Mammary epithelial cell (primary cell): ENCODE measurements at places on chromosomes 11 and 22. TPM values are rescaled to one million over a fixed set of nuclear protein-coding genes. Genes with fewer than 3 reads are reported as not detected.

GRCh38 chr11:123258877-123259276 is 63.8 kb upstream of the CLMP start:
- DNase-seq: no peak

Gene MRGPRE
- 0.83 TPM for total RNA-seq

Gene KREMEN1
- 11.7 TPM for total RNA-seq

DNA sequence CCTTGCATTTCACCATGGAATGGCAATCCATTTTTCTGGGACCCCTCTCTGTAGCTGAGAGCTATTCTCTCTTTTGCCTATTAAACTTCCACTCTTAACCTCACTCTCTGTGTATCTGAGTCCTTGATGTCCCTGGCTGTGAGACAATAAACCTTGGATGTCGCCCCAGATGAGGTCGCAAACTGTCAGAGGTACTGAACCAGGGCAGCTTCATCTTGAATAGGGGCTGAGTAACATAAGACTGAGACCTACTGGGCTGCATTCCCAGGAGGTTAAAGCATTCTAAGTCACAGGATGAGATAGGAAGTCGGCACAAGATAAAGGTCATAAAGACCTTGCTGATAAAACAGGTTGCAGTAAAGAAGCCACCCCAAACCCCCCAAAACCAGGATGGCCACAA is 68.0 kb downstream of the RSF1 start:
- DNase-seq: no peak

GRCh38 chr11:102154806-102155205 is 44.6 kb downstream of the YAP1 start:
- DNase-seq: no peak

DNA sequence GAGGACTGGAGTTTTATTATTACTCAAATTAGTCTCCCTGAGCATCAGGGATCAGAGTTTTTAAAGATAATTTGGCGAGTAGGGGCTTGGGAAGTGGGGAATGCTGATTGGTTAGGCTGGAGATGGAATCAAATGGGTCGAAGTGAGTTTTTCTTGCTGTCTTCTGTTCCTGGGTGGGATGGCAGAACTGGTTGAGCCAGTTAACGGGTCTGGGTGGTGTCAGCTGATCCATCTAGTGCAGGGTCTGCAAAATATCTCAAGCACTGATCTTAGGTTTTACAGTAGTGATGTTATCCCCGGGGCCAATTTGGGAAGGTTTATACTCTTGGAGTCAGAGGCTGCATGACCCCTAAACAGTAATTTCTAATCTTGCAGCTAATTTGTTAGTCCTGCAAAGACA is 1.1 kb downstream of the OR5A2 start:
- DNase-seq: no peak

DNA sequence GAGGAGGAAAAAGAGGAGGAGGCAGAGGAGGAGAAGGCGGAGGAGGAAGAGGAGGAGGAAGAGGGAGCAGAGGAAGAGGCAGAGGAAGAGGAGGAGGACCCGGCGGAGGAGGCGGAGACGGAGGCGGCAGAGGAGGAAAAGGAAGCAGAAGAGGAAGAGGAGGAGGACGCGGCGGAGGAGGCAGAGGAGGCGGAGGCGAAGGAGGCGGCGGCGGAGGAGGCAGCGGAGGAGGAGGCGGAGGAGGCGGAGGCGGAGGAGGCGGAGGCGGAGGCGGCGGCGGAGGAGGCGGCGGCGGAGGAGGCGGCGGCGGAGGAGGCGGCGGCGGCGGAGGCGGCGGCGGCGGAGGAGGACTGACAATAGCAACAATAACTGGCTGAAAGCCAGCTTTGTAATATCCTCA is 616.6 kb downstream of the TBC1D22A start:
- no peak for DNase-seq

Gene NFRKB
- total RNA-seq: 27.3 TPM

DNA sequence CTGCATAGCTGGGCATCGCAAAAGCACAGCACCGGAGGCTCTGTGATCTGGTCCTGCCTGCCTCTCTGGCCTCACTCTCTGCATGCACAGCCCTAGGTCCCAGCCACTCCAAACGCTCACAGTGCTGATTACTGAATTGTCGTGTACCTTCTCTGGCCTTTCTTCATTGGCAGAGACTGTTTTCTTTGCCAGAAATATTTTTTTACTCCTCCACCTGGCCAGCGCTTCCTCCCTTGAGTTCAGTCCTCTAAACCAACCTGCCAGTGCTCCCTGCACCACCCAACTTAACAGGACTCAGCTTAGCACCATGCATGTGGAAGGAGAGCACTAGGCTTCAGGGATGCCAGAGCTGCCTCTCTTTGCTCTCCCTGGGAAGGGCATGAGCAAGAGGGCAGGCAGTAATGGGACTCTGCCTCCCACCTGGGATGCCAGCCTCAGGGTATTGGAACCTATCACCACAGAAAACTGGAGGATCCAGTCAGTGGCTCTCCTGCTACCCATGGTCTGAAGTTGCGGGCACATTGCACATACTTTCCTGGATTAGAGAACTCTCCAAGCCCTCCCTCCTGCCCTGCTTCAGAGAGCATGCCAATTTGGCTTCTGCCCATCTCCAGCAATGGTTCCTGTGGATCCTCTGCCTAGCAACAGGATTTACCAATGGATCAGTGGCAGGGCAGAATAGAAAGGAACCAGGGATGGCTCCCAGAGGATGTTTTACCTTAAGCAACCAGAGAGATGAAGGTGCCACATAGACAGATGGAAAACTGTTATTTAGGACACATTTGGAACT is 37.0 kb upstream of the GNAZ start:
- no peak for DNase-seq

DNA sequence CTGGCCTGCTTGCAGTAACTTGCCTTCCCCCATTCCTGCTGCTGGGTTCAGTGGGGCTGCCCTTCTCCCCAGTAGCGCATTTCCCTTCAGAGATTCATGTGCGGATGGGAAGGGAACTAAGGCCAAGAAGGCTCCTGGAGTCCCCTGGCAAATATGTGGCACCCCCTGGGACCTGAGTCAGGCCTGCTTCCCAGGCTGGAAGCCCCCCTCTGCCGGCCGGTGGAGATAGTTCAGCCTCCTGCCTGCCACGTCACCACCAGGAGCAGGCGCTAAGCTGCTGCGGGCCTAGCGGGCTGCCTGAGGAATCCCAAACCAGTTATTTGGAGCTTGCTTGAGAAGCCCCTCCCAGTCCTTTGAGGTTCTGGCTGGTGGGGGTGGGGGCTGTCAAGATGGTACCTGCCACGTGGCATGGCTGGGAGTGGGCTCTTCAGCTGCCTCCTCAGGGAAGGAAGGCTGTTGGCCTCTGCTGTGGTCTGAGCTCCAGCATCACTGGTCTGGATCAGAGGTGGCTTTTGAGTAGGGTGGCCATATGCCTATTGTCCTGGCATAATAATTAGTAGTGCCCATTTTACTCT is 2.0 kb downstream of the SERPINH1 start:
- peak; percentile 80 for DNase-seq

Gene MIAT
- 0.50 TPM for total RNA-seq

DNA sequence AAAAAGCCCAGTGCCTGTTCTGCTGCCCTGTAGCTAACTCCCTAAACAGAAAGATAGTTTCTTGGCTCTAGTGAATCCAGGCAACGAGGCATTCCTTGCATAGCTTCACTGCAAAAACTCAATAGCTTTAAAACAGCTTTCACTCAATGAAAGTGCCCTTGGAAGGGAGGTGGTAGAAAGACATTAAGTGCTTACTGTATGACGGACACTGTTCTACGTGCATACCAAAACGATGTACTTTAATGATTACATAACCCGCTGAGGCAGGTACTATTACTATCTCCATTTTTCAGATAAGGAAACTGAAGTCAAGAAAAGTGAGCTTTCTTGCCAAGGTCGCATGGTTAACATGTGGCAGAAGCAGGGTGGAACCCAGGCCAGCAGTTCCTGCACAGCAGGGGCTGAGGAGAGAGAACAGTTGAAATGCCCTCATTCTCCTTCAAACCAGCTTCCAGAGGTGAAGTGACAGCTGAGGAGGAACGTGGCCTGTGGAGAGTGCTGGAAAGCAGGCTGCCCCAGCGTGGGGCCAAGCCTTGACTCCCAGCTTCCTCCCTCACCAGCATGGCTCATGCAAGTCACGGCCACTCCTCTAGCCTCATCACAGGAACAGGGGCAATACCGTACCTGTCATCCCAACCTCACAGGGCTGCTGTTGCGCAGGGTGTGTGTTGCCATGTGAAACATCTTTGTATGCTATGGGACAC is 227.5 kb upstream of the NARS2 start:
- no peak for DNase-seq

Gene RHOD
- total RNA-seq: 176 TPM

GRCh38 chr11:27012234-27012921 is 18.5 kb downstream of the FIBIN start:
- peak; percentile 27 for DNase-seq

GRCh38 chr11:84899740-84900139 is 727.4 kb downstream of the DLG2 start:
- DNase-seq: no peak

DNA sequence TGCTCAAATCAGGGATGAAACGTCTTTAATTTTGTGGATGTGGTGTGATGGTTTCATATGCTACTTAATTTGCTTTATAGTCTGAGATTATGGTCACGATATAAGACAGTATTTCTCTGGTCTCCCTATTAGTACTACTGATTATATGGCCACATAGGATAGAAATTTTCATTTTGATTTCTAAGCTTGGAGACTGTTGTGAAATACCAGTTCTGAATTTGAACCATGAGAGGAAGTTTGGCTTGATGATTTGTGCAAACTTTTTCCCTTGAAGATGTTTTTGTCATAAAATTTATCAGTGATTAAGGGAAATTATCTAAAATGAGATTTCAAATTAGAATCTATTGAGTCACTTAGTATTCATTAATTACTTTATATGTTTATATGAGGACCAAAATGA is 2.7 kb downstream of the RNF169 start:
- no peak for DNase-seq

GRCh38 chr11:61756452-61757212 is 4.2 kb downstream of the MYRF start:
- no peak for DNase-seq
